ENCODE measurements at places on chromosomes 7 and 10.

DNA sequence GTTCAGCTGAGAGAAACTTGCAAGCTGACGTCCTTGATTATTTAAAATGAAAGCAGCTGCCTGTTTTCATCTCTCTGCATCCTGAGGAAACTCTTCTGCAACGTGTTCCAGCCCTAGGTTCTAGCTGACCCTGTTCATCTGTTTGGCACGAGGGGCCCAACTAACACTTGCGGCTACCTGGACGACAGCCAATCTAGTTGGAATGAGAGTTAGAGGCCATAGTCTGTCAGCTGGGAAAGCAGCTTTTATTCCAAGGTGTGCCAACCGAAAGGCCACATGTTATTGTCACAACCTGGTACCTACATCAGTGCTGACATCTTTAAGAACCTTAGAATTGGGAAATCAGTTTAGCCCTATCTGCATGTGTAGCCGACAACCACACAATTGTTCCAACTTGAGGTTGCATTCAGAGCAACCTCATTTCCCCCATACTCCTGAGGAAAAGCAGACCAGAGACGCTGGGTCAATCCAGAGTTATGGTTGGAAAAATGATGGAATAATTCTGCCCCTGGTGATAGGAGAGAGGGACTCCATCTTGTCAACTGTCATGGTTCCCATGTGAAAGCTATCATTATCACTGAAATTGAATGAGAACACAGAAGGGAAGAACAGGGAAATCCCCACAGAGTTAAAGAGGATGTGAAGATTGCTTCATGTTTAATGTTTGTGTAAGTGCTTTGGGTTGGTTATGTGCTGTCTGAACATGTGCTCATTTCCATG, 121.6 kb downstream of the EGFR start:
- no peak for DNase-seq

GRCh38 chr7:18901982-18902421, 215.4 kb downstream of the TWIST1 start:
- DNase-seq, result no peak

- no peak for DNase-seq
These were observed 15.1 kb upstream of the ELN start for GRCh38 chr7:74012842-74013249.

DNA sequence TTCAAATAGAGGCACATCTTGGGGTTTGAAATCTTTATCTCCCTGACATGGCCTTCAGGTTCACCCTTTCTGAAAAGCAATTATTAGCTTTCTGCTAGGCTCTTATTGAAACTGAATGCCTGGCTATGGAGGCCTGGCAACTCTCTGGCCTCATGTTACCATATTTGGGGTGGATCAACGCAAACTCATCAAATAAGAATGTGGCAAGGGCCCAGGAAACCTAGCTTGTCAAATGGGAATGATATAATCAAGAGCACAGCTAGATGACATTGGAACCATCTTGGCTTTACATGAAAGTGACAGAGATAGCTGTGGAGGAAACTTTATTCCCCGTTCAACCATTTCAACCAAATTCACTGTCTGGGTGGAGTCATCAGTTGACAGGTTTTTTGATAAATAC, 202.8 kb upstream of the SMIM30 start:
- DNase-seq, result no peak

GRCh38 chr10:31352436-31353226, 33.6 kb downstream of the ZEB1 start:
- DNase-seq, result no peak

- DNase-seq, result no peak
These were observed 43.2 kb downstream of the AP3M1 start for GRCh38 chr10:74107391-74107790.

DNA sequence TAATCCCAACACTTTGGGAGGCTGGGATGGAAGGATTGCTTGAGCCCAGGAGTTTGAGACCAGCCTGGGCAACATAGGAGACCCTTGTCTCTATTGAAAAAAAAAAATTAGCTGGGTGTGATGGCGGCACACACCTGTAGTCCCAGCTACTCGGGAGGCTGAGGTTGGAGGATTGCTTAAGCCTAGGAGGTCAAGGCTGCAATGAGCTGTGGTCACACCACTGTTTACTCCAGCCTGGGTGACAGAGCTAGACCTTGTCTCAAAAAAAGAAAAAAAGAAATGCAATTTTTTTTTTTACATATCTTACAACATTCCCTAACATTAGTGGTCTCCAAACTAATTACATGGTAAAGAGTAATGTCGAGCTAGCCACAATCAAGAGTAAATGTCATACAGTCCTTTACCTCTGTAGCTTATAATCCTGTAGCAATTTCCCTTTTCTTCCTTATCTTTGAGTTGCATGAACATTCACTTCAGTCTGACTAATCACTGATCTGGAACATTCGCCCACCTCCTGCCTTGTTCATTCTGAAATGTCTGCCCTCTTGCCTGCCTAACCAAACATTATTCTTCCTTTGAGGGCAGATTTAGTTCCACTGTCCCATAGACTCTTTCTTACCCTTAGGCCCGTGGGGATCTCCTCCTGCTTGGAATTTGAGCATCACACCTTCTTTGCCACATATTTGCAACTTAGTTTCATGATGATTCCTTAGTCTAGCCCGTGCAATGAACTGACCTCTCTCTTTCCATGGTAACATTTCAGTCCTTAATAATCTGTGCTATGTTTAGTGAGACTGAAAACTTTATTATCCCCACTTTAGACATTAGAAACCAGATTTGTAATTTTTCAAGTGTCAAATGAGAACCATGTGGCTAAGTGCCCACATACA, 4.8 kb upstream of the VCL start:
- no peak for DNase-seq

GRCh38 chr7:23594879-23595604, 2.1 kb upstream of the CCDC126 start:
- DNase-seq, result no peak

DNA sequence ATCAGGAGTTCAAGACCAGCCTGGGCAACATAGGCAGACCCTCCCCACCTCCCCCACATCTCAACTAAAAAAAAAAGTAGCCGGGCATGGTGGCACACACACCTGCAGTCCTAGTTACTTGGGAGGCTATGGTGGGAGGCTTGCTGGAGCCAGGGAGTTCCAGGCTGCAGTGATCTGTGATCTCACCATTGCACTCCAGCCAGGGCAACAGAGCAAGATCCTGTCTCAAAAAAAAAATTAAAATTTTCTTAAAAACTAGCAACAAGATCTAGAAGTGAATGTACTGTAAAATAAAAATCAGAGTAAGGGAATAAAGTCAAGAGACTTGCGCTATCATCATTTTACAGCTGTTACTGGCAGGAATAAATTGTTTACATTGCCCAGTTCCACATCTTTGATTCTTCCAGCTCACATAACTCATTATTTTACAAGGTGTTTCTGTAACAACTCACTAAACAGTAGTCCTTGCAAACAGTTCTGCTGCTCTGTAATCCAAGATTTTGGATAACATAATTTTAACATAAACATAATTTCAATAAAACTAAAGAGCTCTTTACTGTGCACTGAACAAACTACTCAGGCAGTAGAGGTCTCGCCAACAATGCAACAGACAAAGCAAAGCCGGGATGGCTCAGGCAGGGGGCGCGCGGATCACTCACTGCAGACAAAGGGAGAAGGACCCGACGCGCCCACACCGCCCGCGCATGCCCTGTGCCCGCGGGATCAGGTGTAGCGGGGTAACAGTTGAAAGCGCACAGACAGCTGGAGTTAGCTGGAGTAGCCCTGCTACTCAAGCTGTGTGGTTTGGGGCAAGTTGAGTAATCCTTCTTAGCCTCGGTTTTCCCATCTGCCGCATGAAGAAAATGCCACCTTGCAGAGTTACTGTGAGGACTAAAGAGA, 73.3 kb upstream of the NFE2L3 start:
- DNase-seq, result peak; percentile 45

- DNase-seq, result no peak
These were observed 354.2 kb upstream of the DPP6 start for GRCh38 chr7:153698046-153698445.

- DNase-seq, result no peak
These were observed 86.0 kb downstream of the ARID5B start for GRCh38 chr10:61987537-61987936.

GRCh38 chr10:73584737-73585136, 6.4 kb downstream of the USP54 start:
- DNase-seq, result no peak

GRCh38 chr7:107768263-107768662, 24.3 kb downstream of the CBLL1 start:
- DNase-seq, result no peak

- no peak for DNase-seq
These were observed 105.7 kb downstream of the GRB10 start for GRCh38 chr7:50676740-50677637.

DNA sequence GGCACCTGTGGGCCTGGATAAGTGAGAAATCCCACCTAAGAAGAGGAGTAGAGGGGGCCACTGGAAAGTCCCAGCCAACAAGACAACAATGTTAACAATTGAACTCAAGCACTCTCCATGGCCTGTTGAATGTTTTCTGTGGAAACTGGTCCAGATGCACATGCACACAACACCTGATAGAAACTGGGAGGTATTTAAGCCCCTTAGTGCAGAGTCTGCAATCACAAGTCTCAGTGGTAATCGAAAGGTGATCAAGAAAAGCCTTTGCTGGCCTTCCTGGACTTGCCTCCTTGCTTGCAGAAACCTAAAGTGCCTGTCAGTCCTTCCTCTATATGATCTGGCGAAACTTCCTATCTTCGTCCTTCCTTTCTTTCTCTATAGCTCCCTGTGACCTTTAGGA, 30.6 kb upstream of the HNRNPH3 start:
- DNase-seq, result no peak

DNA sequence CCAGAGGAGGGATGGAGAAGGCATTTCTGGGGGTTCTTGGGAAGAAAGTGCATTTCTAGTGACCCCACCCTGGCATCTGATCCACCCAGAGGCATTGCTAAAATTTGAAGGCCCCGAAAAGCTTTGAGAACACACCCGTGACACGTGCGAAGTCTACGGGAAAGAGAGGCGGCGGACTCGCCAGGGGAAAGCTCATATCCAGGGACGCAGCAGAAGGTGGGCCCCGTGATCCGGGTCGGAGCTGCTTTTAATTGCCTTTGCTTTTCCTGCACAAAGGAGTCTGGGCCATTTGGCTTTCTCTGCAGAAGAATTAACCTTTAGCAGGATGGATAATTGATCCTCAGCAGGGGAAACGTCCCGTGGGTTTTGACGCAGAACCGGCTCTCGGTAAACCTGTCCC, 50.3 kb downstream of the CARD11 start:
- no peak for DNase-seq
